ENCODE measurements at places on chromosomes 5 and 9.

- DNase-seq: no peak
Observed at GRCh38 chr9:81591791-81592190, 97.6 kb downstream of the TLE1 start.

GRCh38 chr9:136603901-136604814 is 58.3 kb upstream of the NOTCH1 start:
- DNase-seq: no peak

GRCh38 chr9:36770025-36770424 is 197.3 kb downstream of the MELK start:
- no peak for DNase-seq

DNA sequence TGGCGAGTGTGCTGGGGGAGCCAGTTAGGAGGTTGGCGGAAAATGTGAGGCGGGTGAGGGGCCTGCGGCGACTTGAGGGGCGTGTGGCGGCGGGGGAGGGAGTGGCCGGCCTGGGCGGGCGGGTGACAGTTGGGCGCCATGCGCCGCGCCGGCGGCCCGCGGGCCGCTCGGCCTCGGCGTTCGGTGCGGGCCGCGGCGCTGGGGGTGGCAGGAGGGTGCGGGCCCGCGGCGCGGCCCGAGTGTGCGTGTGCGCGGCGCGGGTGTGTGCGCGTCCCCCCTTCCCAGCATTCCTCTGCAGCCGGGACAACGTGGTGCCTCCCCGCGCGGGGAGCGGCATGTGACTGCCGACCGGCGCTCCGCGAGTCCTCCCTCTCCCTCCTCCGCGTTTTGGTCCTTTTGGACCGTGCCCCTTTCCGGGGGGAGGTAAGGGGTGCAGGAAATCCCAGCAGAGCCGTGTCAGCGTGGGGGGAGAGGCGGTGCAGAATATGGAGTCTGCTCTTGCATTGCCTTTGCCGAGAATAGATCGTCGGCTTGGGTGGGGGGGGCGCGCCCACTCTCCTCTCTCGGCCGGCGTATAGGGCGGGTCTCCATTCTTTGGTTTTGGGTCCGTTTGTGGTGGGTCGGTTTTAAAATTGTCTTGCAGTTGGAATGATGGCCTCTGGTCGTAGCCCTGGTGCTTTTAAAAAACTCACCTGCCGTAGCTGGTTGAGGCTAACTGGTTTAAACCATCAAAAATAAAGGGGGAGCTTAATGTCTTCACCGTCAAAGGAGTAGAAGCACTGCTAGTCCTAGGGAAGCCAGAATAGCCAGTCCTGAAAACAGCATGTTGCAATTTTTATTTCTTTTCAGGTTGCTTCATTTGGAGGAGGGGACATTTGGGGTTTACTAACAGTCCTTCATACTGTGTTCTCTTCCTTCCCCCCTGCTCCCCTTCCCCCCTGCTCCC is 2.0 kb downstream of the LARP1 start:
- DNase-seq: peak; percentile 73

- peak; percentile 54 for DNase-seq
Observed at GRCh38 chr9:17744786-17745185, 165.9 kb downstream of the SH3GL2 start.

- peak; percentile 94 for DNase-seq
Observed at GRCh38 chr5:132215329-132215728, 12.3 kb downstream of the P4HA2 start.

DNA sequence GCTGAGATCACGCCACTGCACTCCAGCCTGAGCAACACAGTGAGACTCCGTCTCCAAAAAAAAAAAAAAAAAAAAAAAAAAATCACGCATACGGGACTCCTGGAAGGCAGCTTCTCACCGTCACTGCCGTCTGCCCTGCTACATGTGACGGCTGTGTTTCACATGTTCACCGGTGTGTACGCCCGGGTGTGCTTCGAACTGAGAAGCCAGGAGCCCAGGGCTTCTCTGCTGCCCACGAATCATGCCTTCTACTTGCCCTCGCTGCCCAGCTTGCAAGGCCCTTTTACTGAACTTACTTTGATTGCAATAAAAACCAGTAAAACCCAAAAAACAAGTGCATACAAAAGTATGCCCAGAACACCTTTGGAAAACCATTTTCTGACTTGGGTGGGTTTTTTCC is 5.8 kb upstream of the NKD2 start:
- no peak for DNase-seq

GRCh38 chr5:161548487-161549094 is 2.1 kb upstream of the GABRB2 start:
- no peak for DNase-seq

GRCh38 chr9:93061791-93062763 is 3.6 kb downstream of the SUSD3 start:
- DNase-seq: no peak

- DNase-seq: no peak
Observed at GRCh38 chr5:143436871-143437270, 33.4 kb upstream of the NR3C1 start.

DNA sequence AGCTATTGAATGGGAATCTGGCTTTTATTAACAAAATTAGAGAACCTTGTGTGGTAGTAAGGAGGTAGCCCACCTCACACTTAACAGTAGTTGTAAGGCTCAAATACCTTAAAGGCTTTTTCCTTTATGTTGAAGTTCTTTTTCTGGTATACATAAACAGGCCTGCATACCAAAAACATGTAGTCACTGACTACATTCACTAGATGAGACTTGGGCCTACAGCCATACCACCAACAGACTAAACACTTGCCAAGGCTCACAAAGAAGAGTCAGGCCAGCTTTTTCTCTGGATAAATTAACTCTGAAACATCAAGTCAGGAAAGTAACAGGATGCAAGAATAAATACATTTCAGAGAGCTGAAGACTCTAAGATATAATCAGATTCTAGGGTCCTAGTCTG is 78.6 kb upstream of the MPDZ start:
- DNase-seq: peak; percentile 92

DNA sequence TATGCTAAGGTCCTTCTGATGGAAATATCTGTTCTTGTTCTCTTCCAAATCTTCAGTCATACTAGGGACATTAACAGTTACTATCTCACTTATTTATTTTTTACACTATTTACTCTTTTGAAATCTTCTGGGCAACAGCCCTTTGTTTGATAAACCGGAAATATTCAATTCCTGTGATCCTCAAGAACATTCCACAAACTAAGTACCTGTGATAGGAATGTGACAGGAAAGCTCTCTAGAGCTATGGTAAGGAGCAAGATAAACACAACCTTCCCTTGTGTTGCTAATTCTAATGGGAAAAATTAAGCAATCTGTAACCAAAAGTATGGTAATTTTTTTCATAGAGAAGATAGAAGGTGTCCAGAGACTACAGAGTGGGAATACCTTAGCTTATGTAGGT is 22.0 kb upstream of the ANKRD34B start:
- DNase-seq: no peak

DNA sequence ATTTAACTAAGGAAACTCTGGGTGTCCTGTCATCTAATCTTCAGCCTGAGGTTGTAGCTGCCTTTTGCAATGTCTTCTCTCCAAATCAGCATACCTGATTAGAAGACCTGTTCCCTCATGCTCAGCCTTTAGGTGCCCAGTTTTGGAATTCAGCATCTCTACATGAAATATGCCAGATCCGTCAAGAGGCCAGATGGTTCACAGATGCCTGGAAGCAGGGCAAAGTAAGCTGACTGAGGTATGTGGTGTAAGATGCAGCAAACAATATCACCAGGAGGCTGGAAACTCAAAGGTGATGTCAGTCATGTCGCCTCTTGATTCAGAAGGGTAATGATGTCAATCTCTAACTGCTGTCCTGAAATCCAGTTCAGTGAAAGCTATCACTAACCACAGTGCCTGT is 324.4 kb downstream of the PRELID2 start:
- no peak for DNase-seq

DNA sequence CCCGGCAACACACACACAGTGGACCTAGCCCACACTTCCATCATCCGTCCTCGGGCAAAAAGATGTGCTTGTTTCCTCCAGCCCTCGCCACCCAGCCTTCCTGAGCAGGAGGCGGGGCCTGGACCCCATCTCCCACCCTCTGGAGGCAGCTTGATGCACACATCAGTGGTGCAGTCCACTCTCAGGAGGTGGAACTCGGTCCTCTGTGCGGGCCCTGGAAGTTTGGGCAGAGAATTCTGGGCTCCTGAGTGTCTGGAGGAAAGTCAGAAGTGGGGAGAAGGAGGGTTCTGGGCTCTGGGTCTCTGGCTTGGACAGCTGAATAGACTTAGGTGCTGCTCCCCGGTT is 54.0 kb upstream of the NEURL1B start:
- DNase-seq: no peak

- no peak for DNase-seq
Observed at GRCh38 chr5:1268666-1269065, 26.2 kb downstream of the TERT start.

- no peak for DNase-seq
Observed at GRCh38 chr5:157166214-157167213, at the start of gene GARIN3. GARIN3 (minus strand) TSS chr5:157166264; CDS start chr5:157166168, 96 bp downstream.

DNA sequence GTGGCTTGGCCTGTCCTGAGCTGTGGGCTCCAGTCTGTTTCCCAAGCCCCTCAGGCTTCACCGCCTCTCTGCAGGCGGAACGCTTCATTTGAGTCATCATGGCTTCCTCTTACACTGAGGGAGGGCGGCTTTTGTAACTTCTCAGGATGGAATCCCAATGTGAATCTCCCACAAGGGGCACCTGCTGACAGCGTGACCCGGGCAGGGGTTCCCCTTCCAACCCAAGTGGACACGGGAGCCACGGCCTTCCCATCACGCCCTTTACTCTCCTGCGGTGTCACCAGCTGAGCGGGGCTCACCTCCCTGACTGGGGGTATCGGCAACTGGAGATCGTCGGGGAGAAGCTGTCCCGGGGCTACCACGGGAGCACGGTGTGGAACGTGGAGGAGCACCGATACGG is 12.5 kb downstream of the UCK1 start:
- no peak for DNase-seq

DNA sequence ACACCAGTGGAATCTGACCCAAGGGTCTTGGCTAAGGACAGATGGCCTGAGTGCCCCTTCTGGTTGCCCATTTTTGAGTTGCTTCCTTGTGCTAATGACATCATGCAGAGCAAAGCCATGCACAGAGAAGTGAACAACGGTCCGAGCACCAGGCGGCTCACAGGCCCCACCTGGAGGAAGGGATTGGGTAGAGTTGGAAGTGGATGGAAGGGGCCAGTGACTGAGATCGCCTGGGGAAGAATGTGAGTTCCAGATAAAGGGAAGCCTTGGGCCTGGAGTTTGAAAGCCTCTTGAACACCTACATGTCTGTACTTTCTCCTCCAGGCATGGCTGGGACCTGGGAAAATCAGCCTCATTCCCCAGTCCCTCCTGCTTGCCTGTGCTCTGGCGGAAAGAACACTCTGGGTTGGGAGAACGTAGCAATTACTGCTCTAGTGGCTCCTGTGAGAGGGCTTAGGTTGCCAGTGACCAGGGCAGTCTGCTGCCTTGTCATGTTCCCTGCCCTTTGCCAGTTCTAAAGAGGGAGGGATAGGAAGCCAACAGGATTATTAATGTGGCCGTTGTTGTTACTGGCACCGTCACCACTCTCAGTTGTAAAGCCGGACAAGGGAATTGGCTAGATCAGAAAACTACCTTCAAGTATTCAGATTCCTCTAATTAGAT is 62.5 kb upstream of the PTPN3 start:
- DNase-seq: no peak

DNA sequence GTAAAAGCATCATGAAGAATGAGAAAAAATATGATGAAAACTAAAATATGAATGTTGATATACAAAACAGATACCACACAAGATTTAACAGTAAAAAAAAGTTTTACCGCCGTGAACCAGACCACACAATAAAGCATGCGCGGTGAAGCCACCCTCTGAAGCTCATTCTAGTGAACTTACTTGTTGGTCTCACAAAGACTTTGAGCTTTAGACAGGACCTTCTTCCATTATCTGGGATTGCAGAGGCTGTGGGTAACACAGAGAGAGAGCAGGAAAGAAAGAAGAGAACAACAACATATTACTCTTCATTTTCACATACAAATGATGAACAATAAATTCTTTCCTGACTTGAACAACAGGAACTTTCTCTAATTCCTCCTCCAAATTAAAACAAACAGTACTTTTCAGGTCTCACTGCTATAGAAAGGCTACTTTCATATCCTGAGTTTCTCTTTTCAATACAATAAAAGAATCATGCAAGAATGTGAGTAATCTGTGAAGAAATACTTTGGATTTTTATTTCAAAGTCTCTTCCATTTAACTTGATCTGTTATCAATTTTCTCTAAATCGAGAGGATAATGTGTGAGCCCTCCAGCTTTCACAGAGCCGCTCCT is 283.1 kb downstream of the EFNA5 start:
- DNase-seq: no peak

GRCh38 chr5:61850696-61851095 is 455.3 kb upstream of the KIF2A start:
- DNase-seq: no peak

GRCh38 chr5:179823937-179824744 is 3.4 kb downstream of the SQSTM1 start:
- no peak for DNase-seq

- DNase-seq: peak; percentile 80
Observed at GRCh38 chr5:116572350-116573278, 2.0 kb downstream of the SEMA6A start.

DNA sequence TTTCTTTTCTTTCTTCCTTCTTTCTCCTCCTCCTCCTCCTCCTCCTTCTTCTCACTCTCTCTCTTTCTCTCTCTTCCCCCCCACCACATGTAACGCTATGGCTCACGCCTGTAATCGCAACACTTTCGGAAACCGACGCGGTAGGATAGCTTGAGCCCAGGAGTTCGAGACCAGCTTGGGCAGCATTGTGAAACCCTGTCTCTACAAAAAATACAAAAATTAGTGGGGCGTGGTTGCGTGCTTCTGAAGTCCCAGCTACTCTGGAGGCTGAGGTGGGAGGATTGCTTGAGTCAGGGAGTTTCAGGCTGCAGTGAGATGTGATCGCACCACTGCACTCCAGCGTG is 736 bp upstream of the GLDC start:
- no peak for DNase-seq

GRCh38 chr9:125099816-125100215 is 43.5 kb downstream of the SCAI start:
- no peak for DNase-seq

DNA sequence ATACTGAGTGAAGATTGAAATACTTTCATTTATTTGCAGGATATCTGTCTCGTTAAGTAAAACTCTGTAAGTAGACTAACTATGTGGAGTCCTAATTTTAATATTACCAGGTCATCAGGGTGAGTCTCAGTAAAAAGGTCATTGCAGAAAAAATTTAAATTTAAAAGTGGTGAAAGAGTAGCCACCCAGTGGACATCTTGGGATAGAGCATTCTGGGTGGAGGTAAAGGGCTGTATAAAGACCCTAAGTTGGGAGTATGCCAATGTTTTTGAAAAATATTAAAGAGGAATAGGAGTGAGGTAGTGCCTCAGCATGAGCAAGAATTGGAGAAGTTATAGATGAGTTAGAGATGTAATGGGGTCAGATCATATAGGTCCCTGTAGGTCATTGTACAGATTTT is 145.5 kb downstream of the HMHB1 start:
- no peak for DNase-seq

- DNase-seq: no peak
Observed at GRCh38 chr5:16542236-16542635, 74.6 kb downstream of the RETREG1 start.

All from muscle of leg (tissue), 16 donors.